ENCODE measurements at places on chromosomes 6 and 20. TPM values are rescaled to one million over a fixed set of nuclear protein-coding genes. Genes with fewer than 3 reads are reported as not detected.

GRCh38 chr6:136069119-136069518, 181.0 kb downstream of the MTFR2 start:
- no peak for DNase-seq

Gene PRND
- total RNA-seq: not detected

- no peak for DNase-seq
Observed at GRCh38 chr6:158353883-158354877, 41.9 kb downstream of the TULP4 start.

Gene ELOVL4
- 1.8 TPM for total RNA-seq

DNA sequence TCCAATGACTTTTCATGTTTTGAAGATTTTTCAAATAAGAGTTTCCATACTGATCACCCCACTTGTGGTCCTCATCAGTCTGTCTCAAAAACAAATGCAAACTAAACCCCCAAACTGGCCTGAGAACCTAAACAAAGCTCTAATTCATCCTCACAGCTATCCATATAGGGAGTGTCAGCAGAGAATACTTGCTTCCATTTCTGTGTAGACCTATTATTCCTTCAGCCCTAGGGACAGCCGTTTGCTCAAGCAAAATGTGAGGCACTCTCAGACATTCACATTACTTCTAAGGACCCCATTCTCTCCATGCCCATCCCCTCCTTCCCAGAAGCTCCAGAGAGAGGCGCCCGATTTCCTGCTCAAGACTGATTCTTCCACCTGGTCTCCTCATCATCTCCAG, 24.6 kb downstream of the DNAAF9 start:
- DNase-seq: no peak

Gene LCA5
- 0.58 TPM for total RNA-seq

DNA sequence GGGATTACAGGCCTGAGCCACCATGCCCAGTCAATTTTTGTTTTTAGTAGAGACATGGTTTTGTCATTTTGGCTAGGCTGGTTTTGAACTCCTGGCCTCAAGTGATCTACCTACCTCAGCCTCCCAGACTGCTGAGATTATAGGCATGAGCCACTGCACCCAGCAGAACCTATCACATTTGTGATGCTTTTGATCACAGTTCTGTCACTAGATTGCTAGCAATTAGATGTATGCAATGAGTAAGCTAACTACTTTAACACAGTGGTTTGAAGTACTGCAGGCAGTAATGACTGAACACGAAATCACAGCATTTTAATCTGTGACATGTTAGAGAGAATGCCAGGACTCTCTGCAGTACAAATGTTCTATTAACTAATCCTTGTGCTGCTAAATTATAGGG, 19.6 kb upstream of the SAMHD1 start:
- no peak for DNase-seq

DNA sequence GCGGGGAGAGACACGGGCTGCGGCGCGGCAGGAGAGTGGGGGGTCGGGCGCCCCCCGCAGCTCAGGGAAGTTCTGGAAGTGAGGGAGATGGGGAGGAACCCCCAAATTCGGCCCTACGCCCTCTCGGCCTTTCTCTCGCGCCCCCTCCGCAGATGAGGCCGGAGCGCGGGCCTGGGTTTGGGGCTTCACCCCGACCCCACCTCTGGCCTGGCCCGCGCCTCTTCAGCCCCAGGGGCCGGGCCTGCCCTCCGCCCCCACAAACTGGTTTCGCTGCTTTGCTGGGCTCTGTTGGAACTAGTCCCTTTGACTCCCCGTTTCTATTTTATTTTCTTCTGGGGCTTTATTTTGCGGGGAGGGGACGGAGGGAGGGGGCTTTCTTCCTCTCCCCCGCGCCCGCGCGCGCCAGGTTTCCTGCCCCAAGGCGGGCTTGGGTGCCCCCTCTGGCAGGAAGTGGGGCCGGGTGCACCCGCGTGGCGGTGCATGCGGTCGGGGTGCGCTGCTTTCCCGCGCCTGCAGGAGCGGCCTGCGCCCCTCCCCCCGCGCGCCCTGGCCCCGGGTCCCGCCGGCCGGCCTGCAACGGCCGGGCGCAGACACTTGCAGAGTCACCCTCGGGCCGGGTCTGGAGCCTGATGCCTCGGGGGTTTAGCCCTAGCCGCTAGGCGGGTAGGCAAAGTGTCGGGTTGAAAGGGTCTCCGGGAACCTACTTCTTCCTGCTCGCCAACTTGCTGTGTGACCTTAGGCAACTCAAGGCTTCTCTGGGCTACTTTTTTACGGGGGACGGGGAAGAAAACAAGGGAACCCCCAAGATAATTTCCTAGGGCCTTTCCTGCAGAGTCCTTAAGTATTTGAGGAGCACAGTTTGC, 1.3 kb downstream of the HMGA1 start:
- DNase-seq: peak; percentile 83

DNA sequence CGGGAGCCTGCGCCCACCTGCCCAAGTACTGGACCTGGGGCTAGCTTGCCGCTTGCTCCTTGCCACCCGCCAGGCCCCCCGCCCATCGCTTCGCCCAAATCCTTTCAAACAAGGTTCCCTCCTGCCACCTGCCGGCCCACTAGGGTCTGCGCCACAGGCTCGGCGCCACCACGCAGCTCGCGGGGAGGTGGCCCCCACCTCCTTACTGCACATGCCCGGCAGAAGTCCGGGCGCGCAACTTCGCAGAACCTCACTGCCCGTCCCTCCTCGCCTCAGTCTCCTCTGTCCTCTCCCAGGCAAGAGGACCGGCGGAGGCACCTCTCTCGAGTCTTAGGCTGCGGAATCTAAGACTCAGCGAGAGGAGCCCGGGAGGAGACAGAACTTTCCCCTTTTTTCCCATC, 11.2 kb downstream of the GNAS-AS1 start:
- DNase-seq: peak; percentile 57

DNA sequence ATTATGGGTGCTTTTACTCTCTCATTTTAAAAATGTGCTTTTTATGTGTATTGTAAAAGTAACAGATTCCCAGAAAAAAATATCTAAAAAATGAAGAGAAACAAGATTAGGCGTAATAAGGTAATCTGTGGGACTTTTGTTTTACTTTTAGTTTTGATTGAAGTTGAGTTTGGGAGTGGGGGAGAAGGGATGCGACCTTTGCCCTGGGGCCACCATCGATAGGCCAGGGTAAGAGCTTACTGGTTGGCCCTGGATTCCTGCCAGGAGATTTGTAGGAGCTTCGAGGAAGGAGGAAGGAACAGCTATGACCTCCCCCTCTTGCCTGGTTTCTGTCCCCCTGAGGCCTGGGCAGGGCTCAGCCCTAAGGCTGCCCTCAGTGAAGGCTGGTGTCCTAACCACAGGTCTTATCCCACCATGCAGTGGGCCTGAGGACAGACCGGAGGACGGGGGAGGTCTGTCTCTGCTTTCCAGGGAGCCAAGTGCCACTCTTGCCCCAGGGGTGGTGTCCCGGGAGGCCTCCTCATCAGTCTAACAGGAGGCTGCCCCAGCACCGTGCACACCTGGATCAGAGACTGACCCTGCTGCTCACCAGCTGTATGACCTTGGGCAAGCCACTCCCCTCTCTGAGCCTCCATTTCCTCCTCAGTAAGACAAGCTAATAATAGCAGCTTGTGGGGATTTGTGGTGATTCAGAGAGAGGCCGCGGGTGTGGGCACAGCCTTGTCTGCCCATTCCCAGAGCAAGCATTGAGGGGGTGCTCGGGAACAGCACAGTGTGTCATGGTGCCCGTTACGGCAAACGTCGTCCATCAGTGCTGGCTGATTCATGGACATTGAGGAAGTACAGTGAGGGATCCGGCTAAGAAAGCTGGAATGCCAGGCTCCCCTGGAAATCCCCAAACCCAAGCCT, 21.2 kb downstream of the TGM2 start:
- no peak for DNase-seq

DNA sequence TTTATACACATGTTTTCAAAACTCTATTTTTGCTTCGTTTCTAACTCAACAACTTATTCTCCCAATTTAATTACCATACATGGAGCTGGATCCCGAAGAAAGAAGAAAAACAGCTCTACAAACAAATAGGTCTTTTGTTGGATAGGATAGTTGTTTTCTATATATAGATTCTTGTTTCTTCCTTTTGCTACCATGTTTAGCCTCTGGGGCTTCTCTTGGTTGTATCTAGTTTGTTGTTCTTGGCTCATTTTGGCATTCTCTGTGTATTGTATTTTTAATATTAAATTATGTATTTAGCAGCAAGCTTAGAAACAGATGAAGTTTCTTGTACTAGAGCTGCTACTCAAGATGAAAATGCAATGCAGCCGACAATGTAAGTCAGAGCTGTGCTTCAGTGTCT, 60.9 kb downstream of the PLCB4 start:
- DNase-seq: no peak

DNA sequence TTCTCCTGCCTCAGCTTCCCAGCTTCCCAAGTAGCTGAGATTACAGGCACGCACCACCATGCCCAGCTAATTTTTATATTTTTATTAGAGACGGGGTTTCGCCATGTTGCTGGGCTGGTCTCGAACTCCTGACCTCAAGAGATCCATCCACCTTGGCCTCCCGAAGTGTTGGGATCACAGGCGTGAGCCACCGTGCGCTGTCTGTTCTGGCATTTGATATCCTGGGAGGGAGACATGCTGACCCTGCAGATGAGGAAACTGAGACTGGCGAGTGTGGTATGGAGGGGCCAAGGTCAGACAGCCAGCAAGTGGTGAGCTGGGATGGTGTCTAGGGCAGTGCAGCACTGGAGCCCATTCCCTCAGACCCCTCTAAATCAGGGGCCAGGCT, 44.6 kb downstream of the SRC start:
- DNase-seq: no peak

Gene MYBL2
- 76.9 TPM for total RNA-seq

GRCh38 chr20:58237318-58238132, 9.1 kb upstream of the ANKRD60 start:
- no peak for DNase-seq

DNA sequence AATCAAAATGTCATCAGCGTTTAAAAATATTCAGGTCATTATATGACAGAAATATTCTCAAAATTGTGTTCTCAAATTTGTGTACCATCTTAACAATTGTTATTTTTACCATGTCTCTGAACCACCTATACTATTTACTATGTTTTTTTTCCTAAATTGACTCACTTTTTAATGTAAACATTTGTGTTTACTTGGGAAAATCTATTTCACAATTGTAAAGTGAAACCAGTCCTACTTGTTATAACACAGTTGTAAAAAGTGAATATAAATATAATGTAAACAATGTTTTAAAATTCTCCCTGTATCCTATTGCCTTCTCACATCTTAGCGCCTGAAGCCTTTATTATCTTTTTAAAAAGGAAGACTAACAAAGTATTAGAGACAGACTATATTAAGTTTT, 83.5 kb downstream of the ADGRG6 start:
- DNase-seq: no peak

GRCh38 chr20:55166063-55166462, 690.7 kb downstream of the DOK5 start:
- no peak for DNase-seq

DNA sequence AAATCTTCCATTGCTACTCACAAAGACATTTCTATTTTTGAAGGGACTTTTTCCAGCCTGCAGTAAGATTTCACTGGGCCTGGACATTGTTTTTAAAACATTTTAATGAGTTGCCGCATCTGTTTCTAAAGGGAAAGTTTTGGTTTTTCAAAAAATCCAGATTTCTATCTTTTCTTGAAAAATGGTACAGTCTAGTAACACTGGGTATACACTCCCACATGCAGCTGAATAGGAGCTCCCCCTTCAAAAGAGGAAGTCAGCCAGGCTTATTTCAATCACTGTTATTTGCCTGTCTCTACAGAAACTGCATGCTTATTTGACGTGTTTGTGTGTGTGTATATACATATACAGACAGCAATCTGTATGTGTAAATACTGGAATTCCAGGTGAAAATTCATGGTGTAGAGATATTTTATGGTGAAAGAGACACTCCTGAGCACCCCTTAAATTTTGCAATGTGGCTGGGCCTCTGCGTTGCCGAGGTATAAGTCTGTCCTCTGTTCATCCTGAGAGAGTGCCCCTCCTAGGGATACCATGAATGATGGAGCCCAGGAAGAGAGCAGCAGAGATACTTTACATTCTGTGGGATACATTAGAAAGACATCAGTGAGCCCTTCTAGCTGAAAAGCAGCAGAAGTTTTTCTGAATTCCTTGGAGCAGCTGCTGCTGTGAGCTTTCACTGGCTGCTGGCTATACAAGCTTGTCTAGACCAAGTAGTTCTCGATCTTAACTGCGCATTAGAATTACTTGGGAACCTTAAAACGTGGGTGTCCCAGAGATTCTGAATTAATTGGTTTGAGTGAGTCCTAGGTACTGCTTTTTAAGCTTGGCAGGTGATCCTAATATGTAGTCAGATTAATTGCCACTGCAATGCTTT, 12.0 kb upstream of the ABRACL start:
- no peak for DNase-seq

DNA sequence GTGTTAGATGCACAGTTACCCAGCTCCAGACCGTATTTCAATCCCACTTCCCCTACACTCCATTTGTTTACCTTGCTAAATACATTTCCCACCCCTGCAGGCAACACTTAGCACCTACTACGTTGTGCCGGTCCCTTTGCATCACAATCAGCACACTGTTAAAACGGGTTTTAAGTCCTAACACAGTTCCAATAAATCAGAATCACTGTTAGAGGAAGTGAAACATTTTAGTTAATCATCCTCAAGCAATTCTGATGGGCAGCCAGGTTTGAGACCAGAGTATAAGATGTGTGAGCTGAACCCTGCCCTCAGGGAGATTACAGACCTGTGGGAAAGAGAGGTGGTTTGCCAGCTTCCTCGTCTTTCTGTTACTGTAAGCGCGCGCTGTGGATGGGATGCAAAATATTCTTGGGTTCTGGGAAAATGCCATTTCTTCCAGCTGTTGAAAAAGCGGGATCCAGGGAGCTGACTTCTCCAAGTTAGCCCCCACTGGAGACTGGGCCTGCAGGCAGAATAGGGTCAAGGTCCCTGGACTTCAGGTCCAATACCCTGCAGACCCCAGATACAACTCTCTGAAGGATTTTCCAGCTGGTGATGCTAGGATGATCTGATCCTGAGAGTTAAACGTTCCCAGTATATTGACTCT, 3.1 kb downstream of the ZCCHC3 start:
- DNase-seq: no peak

DNA sequence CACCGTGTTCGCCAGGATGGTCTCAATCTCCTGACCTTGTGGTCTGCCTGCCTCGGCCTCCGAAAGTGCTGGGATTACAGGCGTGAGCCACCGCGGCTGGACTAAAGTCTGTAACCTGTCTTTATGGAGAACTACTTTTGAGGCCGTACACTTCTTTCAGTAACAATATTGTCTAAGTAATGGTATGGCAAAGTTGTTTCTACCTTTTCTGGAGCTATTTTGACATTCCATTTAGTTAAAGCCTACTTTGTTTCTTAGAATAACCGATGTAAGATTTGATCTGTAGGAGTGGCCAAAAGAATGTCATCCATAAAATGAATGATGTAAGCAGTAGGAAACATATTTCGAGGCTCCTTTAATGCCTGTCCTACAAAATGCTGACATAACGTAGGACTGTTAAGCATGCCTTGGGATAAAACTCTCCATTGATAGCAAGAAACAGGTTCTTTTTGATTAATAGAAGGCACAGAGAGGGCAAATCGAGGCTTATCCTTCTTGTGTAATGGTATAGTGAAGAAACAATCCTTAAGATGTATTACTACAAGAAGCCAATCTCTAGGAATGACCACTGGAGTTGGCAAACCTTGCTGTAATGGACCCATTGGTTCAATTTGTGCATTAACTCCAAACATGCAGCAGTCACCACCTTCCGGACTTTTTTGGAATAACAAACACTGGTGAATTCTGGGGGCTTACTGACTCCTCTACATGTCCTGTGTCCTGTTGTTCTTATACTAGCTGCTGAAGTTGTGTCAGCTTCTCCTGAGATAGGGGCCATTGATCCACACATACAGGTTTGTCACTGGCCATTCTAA, 35.9 kb downstream of the HLA-DRA start:
- no peak for DNase-seq

Gene PACRG
- not detected for total RNA-seq

- DNase-seq: no peak
Observed at GRCh38 chr6:29558439-29559079, 973 bp downstream of the UBD start.
